Esophagus muscularis mucosa (tissue), 4 donors: ENCODE measurements at places on chromosomes 16 and 17. TPM values are rescaled to one million over a fixed set of nuclear protein-coding genes. Genes with fewer than 3 reads are reported as not detected.

The KRT27 gene
- not detected for total RNA-seq

The TLCD2 gene
- 6.2 TPM for total RNA-seq

The NTN3 gene
- 0.42 TPM for total RNA-seq

The KRTAP9-8 gene
- not detected for total RNA-seq

The CBFA2T3 gene
- 3.4 TPM for total RNA-seq

The TBC1D28 gene
- not detected for total RNA-seq

The RHBDL1 gene
- 0.17 TPM for total RNA-seq

The SUPT4H1 gene
- 47.0 TPM for total RNA-seq

The TAT gene
- total RNA-seq, result not detected

The GPR142 gene
- 0.40 TPM for total RNA-seq

The HOXB4 gene
- total RNA-seq, result 8.3 TPM

The TIMP2 gene
- 246 TPM for total RNA-seq

The GP1BA gene
- total RNA-seq, result not detected

The CD300C gene
- total RNA-seq, result 2.1 TPM

The ABCA10 gene
- total RNA-seq, result 3.9 TPM

The PDE6G gene
- total RNA-seq, result not detected

The SDK2 gene
- 0.42 TPM for total RNA-seq

The ARHGAP44 gene
- 4.6 TPM for total RNA-seq

The CDRT15L2 gene
- not detected for total RNA-seq

The CPHXL2 gene
- not detected for total RNA-seq

The NPIPA2 gene
- total RNA-seq, result 3.8 TPM

The PNMT gene
- total RNA-seq, result 9.4 TPM

The WFIKKN2 gene
- total RNA-seq, result 0.42 TPM

The GPRC5C gene
- total RNA-seq, result 12.6 TPM
